Activated naive CD8-positive, alpha-beta T cell treated with anti-CD3 and anti-CD28 coated beads for 36 hours (primary cell): ENCODE measurements at places on chromosomes 7 and 10.

DNA sequence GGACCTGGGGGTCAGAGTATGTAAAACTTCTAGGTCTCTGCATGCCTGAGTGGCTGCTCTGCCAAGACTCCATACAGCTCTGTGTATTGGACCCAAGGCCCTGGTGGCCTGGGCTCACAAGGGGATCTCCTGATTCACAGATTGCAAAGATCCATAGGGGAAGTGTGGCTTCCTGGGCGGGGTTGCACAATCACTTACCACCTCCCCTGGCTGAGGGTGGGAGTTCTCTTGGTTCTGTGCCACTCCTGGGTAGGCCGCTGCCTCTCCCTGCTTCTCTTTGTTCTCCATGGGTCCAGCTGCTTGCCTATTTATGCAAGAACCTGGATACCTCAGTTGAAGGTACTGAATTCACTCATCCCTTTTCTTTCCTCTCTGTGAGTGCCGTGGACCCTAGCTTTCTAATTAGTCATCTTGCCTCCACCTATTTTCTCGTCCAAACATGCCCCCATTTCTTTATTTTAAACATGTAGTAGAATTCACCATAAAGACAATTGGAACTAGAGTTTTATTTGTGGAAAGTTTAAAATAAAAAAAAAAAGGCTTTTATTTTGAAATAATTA is 18.5 kb upstream of the AGR3 start:
- DNase-seq, result no peak

GRCh38 chr7:138658889-138659288 is 42.3 kb downstream of the SVOPL start:
- no peak for DNase-seq

- DNase-seq, result no peak
Observed at GRCh38 chr7:17849504-17849903, 90.8 kb downstream of the SNX13 start.

- no peak for DNase-seq
Observed at GRCh38 chr10:100522945-100523344, 3.3 kb upstream of the SEC31B start.

GRCh38 chr10:84590327-84591193 is 262.2 kb downstream of the CCSER2 start:
- no peak for DNase-seq

GRCh38 chr10:16967866-16968415 is 150.7 kb upstream of the RSU1 start:
- DNase-seq, result no peak

- DNase-seq, result peak; percentile 57
Observed at GRCh38 chr7:3112479-3113134, 68.9 kb upstream of the CARD11 start.

- DNase-seq, result no peak
Observed at GRCh38 chr10:50885097-50885859, at the start of gene A1CF. Gene A1CF (minus strand): TSS chr10:50885627. CDS start chr10:50859940, 25,687 bp downstream.

- DNase-seq, result no peak
Observed at GRCh38 chr7:45252248-45252647, 94.7 kb downstream of the RAMP3 start.

DNA sequence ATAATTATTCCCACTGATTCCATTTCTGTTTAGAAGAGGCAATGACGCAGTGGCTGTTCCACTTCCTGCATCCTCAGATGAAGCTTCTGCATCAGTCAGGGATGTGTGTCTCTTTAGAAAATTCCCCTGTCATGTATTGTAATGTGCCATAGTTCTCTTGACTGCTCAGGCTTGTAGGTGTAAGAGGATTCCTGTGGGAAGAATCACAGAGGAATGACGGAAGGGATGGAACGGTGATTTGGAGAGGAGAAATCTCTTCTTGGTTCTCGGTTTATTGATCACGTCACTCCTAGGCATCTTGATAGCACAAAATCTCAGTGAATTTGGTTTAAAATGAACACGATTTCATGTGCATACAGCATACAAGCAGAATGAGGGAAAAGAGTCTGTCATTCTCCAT is 69.8 kb upstream of the PRKCQ start:
- DNase-seq, result no peak

GRCh38 chr10:12730809-12731519 is 270.5 kb downstream of the CCDC3 start:
- no peak for DNase-seq

DNA sequence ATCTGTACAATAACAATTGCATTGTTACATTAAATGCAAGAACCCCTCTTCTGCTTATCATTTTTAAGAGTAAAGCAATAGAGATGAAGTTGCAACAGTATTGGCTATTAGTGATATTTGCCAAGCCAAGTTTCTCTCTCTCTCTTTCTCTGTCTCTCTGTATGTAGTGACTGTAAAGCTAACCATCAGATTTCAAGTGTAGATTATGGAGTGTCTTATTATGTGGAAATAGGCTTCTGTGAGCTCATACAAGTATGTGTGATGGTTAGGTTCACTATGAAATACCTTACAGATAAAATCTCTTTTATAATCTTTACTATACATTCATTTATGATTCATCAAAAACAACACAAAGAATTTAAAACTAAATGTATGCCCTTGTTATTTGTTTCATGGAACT is 28.6 kb upstream of the NRP1 start:
- no peak for DNase-seq

DNA sequence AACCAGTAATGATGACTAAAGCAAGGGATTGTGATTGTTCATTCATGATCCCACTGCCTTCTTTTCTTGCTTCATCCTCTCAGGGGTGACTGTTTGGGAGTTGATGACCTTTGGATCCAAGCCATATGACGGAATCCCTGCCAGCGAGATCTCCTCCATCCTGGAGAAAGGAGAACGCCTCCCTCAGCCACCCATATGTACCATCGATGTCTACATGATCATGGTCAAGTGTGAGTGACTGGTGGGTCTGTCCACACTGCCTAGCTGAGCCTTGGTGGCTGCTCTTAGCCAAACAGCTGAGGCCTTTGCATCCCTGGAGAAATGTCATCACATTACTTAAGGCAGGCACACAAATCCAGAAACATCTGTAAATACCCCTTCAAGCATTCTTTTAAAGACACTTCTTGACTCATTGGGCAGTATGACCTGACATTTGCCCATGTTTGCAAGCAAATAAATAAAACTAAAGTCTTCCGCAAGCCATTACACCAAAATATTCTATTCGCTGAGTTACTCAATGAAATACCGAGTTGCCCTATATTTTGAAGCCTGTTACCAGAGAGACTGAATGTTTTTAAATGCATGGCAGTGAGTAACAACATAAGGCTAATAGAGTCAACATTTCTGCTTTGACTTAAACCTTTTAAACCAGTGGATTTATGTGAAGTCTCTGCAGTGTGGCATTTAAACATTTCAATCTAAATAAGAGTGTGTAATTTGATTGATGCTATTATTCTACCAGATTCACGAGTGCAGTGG is 166.3 kb upstream of the LANCL2 start:
- no peak for DNase-seq

DNA sequence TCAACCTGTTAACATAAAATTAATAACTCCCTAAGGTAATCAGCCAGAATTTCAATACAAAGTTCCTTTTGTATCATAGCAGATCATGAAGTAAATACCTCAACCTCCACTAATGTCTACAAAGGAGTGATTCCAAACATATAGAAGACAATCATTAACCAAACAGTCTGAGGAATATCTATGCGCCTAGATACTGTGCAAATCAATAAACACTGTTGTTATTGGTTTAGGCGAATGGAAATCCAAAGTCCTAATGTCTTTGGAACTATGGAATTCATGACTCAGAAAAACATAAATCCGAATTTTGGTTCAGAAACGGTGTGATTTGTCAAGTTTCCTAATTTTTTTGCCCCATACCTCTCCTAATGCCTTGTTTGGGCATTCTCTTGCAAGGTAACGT is 469.7 kb downstream of the PARD3 start:
- DNase-seq, result no peak

DNA sequence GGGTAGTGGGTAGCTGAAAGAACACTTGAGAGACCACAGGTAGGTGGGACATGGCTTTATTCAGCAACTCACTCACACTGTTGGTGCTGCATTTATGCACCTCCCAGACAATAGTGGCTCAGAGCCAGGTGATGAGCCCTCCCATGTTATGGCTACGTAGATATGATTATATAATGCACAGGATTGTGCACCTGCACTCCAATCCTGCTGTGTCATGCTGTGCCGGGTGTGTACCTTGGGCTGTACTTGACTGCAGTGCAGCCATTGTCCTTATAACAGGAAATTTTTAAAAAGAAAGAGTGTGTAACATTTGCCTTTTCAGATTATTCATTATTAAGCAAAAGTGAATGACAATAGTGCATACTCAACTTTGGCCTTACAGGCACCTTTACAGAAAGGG is 366.1 kb upstream of the BMPER start:
- DNase-seq, result no peak

- DNase-seq, result no peak
Observed at GRCh38 chr7:108030516-108030915, 27.6 kb upstream of the LAMB1 start.

- no peak for DNase-seq
Observed at GRCh38 chr7:155173905-155174304, 103.8 kb downstream of the HTR5A start.

GRCh38 chr10:17805330-17805729 is 3.8 kb upstream of the MRC1 start:
- no peak for DNase-seq

- DNase-seq, result no peak
Observed at GRCh38 chr7:138738114-138738513, 37.0 kb upstream of the SVOPL start.

DNA sequence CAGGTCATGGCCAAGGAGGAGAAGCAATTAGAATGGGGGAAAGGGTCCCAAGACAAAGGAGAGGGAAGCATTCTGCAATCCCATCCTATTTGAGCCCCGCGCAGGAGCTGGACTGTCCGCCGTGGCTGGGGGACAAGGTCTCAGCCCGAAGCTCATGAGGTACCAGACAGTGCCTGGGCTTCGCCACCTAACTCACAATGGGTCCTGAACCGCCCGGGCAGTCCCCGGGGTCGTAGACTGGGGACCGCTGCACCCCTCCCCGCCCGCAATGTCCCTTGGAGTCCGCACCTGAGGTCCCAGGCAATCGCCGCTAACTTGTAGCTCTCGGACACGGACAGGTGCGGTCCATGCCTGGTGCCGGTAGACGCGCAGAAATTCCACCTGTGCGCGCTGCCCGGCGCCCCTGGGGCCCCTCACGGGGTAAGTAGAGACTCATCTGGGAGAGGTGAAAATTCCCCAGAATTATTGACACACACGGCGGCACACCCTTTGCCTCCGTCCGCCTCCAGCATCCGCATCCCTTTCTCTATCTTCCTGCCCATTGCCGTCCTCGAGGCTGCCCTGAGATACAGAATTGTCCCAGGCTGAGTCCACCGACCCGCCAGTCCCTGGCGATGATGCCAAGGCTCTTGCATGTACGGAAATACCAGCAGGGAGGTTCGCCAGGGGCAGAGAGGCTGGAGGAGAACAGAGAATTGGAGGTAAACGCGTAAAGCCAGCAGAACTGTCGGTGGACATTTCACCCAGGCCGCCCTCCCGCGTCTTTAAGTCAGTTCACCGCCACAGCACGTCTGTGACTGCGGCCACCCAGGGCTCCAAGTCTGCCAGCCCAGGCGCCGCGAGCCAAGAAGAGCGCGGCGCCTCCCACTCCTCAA is 1.8 kb downstream of the CHRM2 start:
- no peak for DNase-seq

- DNase-seq, result no peak
Observed at GRCh38 chr10:47331954-47332353, 9.7 kb downstream of the GDF2 start.

GRCh38 chr10:33506838-33507661 is 172.6 kb upstream of the NRP1 start:
- DNase-seq, result no peak

GRCh38 chr10:132850896-132851295 is 64.9 kb upstream of the NKX6-2 start:
- no peak for DNase-seq

GRCh38 chr7:151744656-151745638 is 132.0 kb downstream of the PRKAG2 start:
- DNase-seq, result peak; percentile 36

DNA sequence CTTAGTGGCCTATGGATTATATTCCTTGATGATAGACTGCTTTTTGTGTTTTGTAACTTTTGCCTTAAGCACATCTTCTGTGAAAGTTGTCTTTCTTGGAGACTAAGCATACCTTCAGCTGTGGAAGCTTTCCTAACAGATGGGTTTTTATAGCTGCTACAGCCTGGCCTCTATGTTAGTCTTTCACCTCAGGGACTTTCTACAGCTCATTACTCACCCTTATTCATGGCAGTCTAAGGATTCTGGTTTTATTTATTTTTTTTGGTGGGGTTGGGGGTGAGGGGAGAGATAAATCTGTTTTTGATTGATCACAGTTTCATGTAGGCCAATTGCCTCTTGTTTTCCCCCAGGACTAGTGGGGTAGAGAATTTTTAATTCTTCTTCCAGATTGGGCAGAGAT is 219.9 kb downstream of the DKK1 start:
- no peak for DNase-seq

DNA sequence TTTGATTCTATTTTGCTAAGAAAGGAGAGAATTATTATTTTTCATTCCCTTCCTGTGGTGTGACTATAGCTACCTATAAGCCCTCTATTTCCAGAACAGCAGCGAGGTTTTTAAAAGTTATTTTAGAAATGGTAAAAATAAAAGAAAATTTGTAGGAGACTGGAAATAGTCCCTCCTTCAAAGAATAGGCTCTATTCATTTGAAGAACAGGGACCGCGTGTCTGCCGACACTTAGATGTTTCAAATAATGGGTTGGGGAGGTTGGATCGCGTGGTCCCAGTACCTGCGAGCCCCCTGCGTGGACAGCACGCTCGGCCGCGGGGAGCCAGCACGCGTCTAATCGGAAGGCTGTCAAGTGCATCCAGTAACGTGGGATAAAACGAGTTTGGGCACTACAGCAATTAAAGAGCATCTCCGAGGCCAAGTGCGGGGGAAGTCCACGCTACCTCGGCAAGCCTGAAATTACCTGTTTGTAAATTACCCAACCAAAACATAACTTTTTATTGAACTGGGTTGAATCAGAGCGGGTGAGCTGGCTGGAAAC is 1.0 kb downstream of the CACNA2D1 start:
- no peak for DNase-seq

- DNase-seq, result no peak
Observed at GRCh38 chr7:129468547-129468946, 33.8 kb upstream of the SMKR1 start.

DNA sequence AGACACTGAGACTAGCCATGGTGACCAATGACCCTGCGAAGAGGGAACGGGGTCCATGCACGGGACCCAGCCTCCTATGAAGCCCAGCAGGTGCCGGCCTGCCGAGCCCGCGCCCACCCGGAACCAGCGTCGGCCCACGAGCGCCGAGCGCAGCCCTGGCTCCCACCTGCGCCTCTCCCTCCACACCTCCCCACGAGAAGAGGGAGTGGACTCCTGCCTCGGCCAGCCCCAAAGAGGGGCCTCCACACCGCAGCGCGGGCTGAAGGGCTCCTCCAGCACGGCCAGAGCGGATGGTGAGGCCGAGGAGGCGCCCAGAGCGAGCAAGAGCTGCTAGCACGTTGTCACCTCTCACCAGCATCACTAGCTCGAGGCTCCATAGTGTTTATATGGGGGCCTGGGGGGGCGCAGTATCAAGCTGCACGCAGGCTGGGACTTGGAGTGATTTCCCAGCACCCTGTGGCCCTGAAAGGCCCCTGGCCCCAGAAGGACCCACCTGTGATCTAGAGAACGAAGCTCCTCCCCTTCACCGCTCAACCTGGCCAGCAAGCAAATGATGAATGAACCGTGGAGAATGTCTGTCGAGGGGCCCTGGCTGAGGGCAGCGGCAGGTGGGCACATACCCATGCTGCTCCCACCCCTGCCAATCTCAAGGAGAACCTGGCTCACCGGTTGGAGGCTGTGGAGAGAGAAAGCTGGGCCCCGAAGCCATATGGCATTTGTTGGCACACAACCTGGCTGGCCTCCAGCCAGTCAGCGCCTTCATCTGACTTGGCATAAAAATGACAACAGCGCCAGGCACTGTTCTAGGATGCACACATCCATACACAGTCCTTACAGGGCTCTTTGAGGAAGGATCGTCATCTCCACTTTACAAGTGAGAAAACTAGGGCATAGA is 30.7 kb downstream of the GHRHR start:
- DNase-seq, result no peak
